ENCODE measurements at places on chromosomes 1 and 21. TPM values are rescaled to one million over a fixed set of nuclear protein-coding genes. Genes with fewer than 3 reads are reported as not detected.

DNA sequence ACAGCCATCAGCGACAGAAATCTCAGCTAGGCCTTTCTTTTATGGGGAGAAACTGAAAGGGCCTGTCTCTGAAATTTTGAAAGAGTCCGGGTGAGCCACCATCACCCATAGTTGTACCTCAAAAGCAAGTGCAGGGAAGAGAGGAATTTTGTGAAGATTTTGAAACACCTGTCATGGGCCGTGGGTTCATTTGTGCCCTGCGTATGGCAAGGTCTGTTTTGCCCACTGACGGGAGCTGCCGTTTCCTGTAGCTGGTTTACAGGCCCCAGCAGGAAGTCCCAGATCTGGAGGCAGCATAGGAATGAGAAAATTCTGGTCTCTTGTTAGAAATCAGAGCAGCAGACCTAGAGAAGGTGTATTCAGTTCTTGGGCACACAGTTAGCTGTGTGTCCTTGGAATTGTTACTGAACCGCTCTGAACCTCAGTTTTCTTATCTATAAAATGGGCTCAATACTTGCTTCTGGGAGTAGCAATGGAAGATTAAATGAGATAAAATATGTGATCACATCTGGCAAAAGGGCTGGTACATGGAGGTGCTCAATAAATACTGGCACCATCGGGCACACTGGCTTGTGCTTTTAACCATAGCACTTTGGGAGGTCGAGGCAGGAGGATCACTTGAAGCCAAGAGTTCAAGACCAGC, 52.5 kb downstream of the MAN1C1 start:
- peaks cover 24% of the 10 kb centered on the region for H3K4me1 ChIP-seq
- DNase-seq: no peak
- H3K27me3 ChIP-seq: no peaks in the 10 kb centered on the region
- H3K36me3 ChIP-seq: no peaks in the 10 kb centered on the region
- no peak overlapping the region for H3K4me3 ChIP-seq

DNA sequence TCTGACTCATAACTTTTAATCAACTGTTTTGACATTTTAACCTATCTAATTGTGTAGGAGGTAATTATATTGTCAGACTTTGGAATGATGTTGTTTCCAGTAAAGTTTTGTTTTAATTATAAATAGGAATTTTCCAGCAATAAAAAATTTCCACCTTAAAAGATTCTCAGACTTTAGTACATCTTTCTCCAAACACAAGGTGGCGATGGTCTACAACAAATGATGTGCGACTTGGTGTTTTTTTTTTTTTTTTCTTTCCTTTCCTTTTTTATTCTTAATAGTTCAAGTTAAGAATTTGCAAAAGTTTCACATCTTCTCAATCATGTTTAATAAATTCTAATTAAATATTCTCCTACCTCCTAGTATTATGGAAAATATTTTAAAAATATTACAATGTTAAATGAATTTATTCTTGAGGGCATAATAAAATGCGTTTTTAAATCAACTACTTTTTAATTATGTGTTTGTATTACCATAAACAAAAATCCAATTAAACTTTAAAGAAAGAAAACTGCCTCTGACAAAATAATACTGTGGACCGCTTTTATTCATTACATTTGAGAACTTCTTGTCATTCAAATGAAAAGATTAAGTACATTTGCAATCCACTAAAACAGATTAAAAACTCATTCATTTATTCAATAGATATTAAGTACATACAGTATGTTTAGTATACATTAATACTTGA, 4.4 kb upstream of the ADAMTS1 start:
- H3K27ac ChIP-seq: no peak overlapping the region
- no peaks in the 10 kb centered on the region for H3K36me3 ChIP-seq
- peak; percentile 89 for DNase-seq
- no peaks in the 10 kb centered on the region for H3K27me3 ChIP-seq
- H3K4me1 ChIP-seq: peaks cover 7% of the 10 kb centered on the region

GRCh38 chr1:23796466-23797271, 3.9 kb downstream of the GALE start:
- peaks cover 52% of the 10 kb centered on the region for H3K36me3 ChIP-seq
- H3K4me3 ChIP-seq: no peak overlapping the region
- peak; percentile 18 for DNase-seq
- H3K27ac ChIP-seq: no peak overlapping the region
- H3K4me1 ChIP-seq: peaks cover 48% of the 10 kb centered on the region

GRCh38 chr1:205581321-205581980, 50.4 kb downstream of the ELK4 start:
- peaks cover 24% of the 10 kb centered on the region for H3K27me3 ChIP-seq
- peaks cover 9% of the 10 kb centered on the region for H3K4me1 ChIP-seq
- H3K27ac ChIP-seq: peak overlapping the region; percentile 40
- no peak for DNase-seq

- H3K4me3 ChIP-seq: peak overlapping the region; percentile 8
- H3K27ac ChIP-seq: peak overlapping the region; percentile 90
- peaks cover 53% of the 10 kb centered on the region for H3K4me1 ChIP-seq
Measured at GRCh38 chr1:116878804-116879477, 30.8 kb upstream of the PTGFRN start.

GRCh38 chr1:41293779-41294178, 51.7 kb upstream of the SCMH1 start:
- no peaks in the 10 kb centered on the region for H3K4me1 ChIP-seq
- no peak overlapping the region for H3K27ac ChIP-seq
- H3K36me3 ChIP-seq: no peaks in the 10 kb centered on the region
- H3K27me3 ChIP-seq: peaks cover 8% of the 10 kb centered on the region
- DNase-seq: no peak

DNA sequence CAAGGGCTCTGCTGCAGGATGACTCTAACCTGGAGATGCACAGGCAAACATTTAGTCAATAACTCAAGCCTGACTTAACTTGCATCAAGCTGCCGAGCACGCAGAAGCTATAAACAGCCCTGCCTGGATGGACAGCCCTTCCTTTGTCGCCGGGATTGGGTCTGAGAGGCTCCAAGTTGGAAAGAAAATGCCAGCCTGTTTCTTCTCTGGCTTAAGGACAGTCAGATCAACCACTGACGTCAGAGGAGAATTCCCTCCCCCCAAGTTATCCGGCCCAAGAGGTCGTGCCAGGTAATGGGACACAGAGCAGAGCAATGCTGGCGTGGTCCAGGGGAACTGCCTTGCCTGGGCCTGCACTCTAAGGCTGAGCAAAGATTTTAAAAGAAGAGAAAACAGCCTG, 27.1 kb upstream of the LRRC38 start:
- no peaks in the 10 kb centered on the region for H3K27me3 ChIP-seq
- H3K27ac ChIP-seq: no peak overlapping the region
- DNase-seq: peak; percentile 32

DNA sequence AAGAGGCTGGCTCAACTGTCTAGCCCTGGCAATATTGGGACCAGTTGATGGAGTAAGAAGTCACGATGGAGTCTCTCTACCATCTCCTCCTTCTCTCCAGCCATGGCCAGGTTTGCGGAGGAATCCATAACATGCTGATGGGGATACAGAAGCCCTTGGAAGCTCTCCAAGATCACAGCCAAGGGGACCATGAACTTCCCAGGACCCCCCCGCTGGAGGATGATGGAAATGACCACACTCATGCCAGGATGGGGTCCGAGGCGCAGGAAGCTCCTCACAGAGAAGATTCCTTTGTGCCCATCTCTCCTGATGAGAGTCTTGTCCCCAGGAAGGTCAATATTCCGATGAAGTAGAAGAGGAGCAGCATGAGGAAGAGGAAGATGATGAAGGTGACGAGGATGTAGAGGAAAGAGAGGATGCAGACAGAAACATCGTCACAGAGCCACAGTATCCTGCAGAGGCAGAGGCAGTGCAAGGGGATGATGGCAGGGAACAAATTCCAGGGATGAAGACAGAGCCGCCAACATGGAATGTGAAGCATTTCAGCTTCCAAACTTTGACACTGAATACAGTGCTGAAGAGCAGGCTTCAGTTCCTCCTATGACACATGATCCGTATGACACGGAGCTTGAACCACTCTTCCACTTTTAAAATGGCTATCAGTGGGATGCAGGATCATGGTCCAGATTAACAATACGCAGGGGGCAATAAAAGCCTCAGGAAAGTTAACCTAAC, 57.9 kb upstream of the EDN2 start:
- no peaks in the 10 kb centered on the region for H3K27me3 ChIP-seq
- H3K36me3 ChIP-seq: no peaks in the 10 kb centered on the region
- no peak for DNase-seq
- peaks cover 46% of the 10 kb centered on the region for H3K4me1 ChIP-seq

- peak; percentile 63 for DNase-seq
- peaks cover 2% of the 10 kb centered on the region for H3K4me1 ChIP-seq
- no peak overlapping the region for H3K27ac ChIP-seq
- H3K36me3 ChIP-seq: no peaks in the 10 kb centered on the region
Measured at GRCh38 chr1:9629445-9630201, 21.9 kb upstream of the PIK3CD start.

- no peak overlapping the region for H3K27ac ChIP-seq
- H3K27me3 ChIP-seq: no peaks in the 10 kb centered on the region
- H3K4me1 ChIP-seq: no peaks in the 10 kb centered on the region
- H3K36me3 ChIP-seq: no peaks in the 10 kb centered on the region
- H3K4me3 ChIP-seq: no peak overlapping the region
Measured at GRCh38 chr1:186481303-186481888, 20.5 kb upstream of the PDC start.

DNA sequence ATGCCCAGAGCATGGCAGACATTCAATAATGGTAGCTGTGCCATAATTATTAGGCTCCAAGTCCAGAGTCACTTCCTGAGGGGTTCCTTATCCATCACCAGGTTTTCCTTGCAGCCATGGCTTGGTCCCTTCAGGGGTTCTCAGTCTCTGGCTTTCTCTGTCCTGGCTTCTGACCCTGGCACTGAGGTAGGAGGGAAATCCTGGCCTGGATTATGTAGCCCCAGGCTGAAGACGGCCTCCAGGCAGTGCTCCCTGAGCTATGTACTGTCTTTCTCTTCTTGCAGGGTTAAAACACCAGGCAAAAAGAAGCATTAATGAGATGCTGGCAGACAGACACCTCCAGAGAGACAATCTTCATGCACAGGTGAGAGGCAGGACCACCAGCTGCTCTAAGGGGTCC, 9.5 kb upstream of the PADI3 start:
- H3K36me3 ChIP-seq: no peaks in the 10 kb centered on the region
- DNase-seq: peak; percentile 93
- peaks cover 32% of the 10 kb centered on the region for H3K27me3 ChIP-seq

- no peaks in the 10 kb centered on the region for H3K27me3 ChIP-seq
- H3K27ac ChIP-seq: no peak overlapping the region
- H3K4me1 ChIP-seq: peaks cover 28% of the 10 kb centered on the region
- peak; percentile 50 for DNase-seq
- H3K36me3 ChIP-seq: peaks cover 10% of the 10 kb centered on the region
Measured at GRCh38 chr1:29282924-29283803, 46.8 kb downstream of the PTPRU start.

Gene CFAP107
- 0.85 TPM for polyA plus RNA-seq

Gene OXCT2
- polyA plus RNA-seq: 0.30 TPM

Gene FCRLB
- 0.45 TPM for polyA plus RNA-seq

Gene CELA2B
- polyA plus RNA-seq: 3.7 TPM

Gene LRRC8B
- 2.7 TPM for polyA plus RNA-seq

Gene TMEM82
- not detected for polyA plus RNA-seq

Gene KRTAP10-3
- polyA plus RNA-seq: not detected

Gene EIF4G3
- polyA plus RNA-seq: 38.5 TPM
